Midbrain (tissue), 1 donor: ENCODE measurements at places on chromosomes 13 and 19.

DNA sequence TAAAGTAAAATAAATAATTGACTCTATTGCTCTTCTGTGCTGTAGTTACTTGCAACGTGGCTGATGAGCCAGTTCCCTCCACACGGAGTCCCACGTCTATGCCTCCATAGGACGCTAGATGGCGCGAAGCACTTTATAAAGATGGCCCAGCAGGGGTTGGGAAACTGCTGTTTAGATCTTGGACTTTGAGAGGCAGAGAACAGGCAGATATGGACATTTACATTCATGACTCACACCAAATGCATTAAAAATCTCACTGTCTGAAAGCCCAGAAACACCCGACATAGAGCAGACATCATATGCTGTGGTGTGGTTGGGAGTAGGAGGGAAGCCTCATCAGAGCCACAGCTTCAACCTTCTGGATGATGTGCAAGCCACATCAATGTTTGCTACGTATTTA is 643.1 kb upstream of the ARGLU1 start:
- peak; percentile 91 for DNase-seq

DNA sequence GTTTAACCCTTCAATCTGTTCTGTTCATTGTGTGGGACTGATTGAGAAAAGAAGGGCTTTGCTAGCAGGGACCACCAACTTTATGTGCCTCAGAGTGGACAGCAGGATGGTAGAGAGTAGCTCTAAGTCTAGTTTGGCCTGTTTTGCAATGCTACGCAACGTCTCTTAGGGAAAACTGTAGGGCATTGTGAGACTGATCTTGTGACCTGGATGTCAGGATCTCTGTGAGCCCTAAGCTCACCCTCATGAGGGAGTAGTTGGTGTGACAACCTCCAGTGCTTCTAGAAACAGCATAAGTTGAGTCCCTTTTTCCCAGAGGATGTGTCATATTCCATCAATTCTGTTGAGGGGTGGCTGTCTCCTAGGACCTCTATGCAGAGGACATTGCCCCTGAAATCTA is 9.5 kb upstream of the ZNF543 start:
- no peak for DNase-seq

DNA sequence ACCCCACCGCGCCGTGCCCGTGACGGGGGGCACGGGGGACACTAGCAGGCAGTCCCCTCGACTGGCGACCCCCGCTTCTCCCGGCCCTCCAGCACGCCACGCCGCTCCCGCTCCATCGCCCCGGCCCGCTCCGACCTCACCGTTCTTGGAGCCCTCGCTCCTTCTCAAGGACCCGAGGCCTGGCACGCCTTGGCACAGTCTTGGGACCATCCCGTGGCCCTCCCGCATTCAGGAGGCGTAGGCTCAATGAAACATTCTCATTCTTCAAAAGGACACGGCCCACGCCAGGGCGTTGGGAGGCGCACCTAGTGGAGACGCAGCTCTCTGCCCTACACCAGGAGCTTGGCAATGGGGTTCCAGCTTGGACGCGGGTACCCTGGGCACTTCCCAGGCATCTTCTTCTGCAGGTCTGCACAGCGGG is 473 bp upstream of the CERS1 start:
- DNase-seq: peak; percentile 47

- DNase-seq: peak; percentile 93
These were observed at the start of gene TNFSF9 for GRCh38 chr19:6530386-6531162. TSS of gene TNFSF9 (plus strand) at chr19:6531026. CDS start at chr19:6531037, 11 bp downstream.

GRCh38 chr19:49580264-49581006 is at the start of gene NOSIP:
TSS of gene NOSIP (minus strand) at chr19:49580556. CDS start at chr19:49560691, 19,865 bp downstream.
- DNase-seq: peak; percentile 95

GRCh38 chr13:33547035-33547434 is 261.5 kb upstream of the STARD13 start:
- DNase-seq: no peak

GRCh38 chr13:98041081-98041820 is 87.8 kb downstream of the IPO5 start:
- DNase-seq: no peak

DNA sequence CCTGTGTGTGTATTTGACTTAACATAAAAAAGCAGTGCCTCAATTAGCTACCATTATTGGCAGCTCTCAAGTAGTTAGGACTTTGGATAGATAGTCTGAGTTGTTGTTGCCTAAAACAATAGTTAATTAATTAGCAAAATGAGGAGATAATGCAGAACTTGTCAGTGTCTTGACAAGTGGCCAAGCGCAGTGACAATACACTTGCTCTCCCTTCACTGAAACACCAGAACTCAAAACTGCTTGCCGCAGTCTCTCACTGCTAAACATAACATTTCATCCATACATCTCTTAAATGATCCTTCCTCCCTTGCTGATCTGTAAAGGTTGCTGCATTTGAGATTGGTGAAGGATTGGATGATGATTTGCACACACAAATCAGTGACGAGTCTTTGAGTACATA is 61.7 kb downstream of the ARHGAP35 start:
- DNase-seq: no peak

DNA sequence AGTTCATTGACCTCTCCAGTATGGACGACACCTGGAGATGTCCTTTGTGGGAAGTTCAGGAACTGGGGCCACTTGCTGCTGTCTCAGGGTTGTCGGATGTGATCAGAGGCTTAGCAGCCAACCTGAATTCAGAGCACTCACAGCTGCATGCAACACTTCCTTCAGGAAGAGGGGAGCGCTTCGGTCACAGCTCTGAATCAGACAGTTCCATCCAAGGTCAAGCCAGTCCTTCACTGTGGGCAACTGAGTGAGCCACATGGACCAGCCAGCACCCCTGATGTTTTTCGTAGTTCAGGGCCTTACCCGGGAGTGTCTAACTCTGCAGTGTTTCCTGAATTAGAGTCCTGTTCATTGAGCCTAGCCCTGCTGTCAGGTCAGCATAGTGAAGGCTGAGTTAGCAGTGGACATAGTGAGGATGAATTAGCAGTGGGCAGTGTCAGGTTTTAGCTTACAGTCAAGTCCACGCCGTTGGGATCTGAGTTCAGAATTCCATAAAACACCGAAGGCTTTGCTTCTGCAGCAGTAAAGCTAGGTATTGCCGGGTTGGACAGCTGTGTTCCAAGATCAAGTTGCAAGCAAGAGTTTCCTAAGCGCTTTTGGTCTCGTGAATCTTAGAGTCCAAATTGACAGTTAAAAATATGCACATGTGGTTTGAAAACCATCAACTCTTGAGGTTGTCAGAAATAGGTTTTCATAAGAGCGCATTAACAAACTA is 5.1 kb downstream of the ZNF555 start:
- no peak for DNase-seq

GRCh38 chr13:50589651-50590054 is 253.8 kb downstream of the DLEU7 start:
- no peak for DNase-seq

DNA sequence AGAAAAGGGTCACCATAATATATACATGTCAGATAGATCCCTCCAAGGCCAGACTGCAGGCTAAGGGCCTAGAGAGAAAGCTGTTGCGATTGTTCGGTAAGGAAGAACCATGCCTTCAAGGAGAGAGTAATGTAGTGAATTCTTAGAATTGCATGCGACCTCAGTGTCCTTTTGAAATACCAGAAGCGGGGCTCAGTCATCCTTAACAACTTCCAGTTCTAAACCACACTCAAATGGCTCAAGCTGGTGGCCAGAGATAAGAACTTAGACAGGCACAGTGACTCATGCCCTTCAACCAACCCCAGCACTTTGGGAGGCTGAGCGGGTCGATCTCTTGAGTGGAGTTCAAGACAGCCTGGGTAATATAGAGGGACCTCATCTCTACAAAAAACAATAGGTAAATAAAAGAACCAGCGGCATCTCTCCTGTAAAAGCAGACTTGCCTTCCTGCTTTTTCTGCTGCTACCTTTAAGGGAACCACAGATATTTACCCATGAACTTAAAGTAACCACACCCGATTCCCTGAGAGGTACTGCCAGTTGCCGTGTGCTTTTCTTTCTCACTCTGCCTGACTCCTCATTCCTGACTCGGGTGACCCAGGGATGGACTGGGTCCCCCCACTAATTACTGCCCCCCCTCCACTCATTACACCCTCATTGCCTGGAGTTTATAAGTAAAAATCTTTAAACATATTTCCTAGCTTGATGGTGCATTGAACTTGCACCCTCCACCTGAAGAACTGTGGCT is 15.4 kb upstream of the SIGLEC6 start:
- DNase-seq: no peak

DNA sequence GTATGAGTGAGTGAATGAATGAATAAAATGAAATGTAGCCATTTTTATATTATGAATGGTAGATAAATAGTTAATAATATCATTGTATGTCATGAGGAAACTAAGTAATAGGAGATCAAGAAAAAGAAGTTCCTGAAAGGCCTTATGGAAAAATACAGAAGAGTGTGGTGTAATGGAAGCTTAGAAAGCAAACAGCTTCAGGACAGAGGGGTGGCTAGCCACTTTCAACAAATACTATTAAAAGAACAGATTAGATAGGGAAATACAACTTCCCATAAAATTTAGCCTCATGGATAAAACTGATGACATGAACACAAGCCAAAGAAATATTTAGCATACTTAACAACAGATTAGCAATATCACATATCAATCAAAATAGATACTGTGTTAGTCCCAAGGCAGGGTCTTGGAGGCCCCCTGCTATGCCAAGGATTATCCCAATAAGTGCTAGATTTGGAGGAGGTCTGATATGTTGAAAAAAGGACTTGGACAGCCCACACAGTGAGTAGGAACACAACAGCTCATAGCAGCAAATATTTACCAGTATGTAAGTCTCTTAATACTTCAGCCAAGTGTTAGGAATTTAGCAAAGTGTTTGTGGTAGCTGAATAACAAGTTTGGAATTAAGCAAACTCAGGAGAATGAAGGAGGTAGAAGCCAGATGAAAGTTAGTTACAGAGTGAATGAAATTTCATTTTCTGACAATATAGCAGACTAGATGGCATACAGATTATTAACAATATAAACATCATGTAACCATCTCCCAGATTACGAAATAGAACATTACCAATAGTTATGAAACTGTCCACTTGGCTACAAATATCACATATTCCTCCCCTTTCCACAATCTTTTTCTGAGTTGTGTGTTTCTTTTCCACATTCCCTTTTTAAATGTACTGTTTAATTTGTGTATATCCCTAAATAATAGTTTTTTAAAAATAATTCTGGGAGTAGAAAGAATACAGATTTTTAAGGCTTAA is 1632.0 kb downstream of the PCDH9 start:
- no peak for DNase-seq
